Right ventricle myocardium inferior (tissue), 1 donor: ENCODE measurements at places on chromosomes 2 and 18.

GRCh38 chr18:11320986-11321385 lies 171.6 kb upstream of the PIEZO2 start:
- DNase-seq: no peak

GRCh38 chr2:121825003-121825950 lies 69.8 kb downstream of the TSN start:
- DNase-seq: no peak

GRCh38 chr18:6004119-6004518 lies 108.8 kb upstream of the TMEM200C start:
- DNase-seq: no peak

DNA sequence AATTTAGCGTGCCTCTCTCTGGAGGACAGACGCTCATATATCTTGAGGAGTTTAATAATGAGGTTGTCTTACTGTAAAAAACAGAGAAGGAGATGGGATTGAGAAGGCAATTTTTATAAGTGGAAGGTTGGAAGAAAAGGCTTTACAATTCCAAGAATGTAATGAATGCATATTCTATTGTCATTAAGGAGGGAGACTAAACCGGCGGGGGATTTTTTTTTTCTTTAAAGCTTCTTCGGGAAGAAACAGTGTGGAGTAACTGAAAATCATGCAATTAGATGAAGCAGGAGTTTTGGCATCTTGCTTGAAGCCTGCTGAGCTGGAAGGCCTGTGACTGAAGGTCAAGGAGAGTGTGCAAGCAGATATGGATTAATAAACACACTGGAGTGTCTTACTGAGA lies 124.4 kb downstream of the HRH4 start:
- no peak for DNase-seq

- DNase-seq: no peak
Observed at GRCh38 chr2:35415282-35415681, 940.3 kb upstream of the CRIM1 start.

GRCh38 chr2:74817304-74817675 lies 16.6 kb upstream of the HK2 start:
- no peak for DNase-seq

DNA sequence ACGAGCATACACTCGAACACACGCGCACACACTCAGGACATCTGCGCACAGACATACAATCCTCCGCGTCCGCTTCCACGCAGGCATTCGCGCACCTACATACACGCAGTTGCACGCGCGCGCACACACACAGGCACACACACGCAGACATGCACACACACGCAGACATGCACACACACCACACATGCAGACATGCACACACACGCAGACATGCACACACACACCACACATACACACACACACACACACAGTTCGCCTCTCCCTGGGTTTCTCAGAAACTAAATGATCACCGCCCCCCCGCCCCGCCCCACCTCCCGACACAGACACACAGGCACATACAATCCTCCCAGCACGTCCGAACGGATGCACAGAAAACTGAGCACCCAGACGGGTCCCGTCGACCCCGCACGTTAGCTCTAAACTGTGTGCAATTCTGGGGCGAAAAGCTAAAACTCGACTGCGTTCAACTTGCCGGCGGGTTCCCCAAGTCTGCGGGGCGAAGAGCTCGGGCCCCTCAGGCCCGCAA lies 1.0 kb downstream of the EPHA4 start:
- DNase-seq: no peak

- no peak for DNase-seq
Observed at GRCh38 chr18:30358555-30358954, 684.0 kb downstream of the DSC3 start.

DNA sequence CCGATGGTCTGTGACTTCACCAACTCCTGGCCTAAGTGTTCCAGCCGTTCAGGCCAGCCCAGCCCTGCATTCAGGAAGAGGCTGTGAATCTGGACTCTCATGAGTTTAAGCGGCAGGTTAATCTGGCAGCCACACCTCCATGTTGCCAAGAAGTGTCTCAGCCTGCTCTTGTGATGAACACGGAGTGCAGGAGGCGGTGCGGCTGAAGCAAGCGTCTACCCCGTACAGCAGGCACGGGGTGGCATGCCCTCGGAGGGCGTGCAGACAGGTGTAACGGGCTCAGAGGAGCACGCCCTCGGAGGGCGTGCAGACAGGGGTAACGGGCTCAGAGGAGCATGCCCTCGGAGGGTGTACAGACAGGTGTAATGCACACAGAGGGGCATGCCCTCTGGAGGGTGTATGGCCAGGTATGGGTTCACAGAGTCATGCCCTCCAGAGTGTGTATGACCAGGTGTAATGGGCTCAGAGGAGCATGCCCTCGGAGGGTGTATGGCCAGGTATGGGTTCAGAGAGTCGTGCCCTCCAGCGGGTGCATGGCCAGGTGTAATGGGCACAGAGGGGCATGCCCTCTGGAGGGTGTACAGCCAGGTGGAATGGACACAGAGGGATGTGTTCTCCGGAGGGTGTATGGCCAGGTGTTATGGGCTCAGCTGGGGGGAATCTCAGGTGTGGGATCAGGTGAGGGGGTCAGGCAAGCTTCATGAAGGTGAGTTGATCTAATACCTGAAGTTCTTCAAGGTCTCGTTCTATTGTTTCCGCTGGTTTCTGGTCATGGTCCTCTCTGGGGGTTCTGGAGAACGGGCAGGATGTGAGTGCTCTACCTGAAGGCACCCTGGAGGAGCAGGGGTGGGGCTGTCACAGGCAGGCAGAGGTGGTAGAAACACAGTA lies 22.6 kb downstream of the CROCC2 start:
- DNase-seq: peak; percentile 52

DNA sequence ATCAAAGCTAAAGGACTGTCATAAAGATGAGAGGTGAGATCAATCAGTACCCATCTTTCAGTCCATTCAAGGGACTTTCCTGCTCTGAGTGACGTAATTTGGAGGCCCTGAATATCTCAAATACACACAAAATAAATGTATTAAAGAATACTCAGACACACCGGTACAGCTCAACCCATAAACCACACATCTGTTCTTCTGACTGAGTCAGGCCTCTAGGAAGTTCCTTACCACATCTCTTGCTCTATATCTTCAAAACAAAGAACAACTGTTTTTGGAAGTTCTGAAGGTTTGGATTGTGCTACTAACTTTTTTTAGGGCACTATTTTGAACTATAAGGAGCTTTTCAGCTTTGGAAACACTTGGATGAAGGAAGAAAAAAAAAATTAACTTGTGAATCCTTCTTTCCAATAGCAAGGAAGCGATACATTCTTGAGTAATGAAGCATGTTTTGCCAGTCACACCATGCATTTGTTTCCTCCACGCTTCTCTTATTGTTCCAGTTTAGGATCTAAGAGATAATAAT lies 866.5 kb upstream of the VRK2 start:
- no peak for DNase-seq

- DNase-seq: peak; percentile 60
Observed at GRCh38 chr2:3466482-3466863, 52.9 kb downstream of the ADI1 start.

- DNase-seq: no peak
Observed at GRCh38 chr2:56271275-56271674, 87.5 kb downstream of the CCDC85A start.

- peak; percentile 83 for DNase-seq
Observed at GRCh38 chr2:111161971-111162370, 41.3 kb downstream of the BCL2L11 start.

DNA sequence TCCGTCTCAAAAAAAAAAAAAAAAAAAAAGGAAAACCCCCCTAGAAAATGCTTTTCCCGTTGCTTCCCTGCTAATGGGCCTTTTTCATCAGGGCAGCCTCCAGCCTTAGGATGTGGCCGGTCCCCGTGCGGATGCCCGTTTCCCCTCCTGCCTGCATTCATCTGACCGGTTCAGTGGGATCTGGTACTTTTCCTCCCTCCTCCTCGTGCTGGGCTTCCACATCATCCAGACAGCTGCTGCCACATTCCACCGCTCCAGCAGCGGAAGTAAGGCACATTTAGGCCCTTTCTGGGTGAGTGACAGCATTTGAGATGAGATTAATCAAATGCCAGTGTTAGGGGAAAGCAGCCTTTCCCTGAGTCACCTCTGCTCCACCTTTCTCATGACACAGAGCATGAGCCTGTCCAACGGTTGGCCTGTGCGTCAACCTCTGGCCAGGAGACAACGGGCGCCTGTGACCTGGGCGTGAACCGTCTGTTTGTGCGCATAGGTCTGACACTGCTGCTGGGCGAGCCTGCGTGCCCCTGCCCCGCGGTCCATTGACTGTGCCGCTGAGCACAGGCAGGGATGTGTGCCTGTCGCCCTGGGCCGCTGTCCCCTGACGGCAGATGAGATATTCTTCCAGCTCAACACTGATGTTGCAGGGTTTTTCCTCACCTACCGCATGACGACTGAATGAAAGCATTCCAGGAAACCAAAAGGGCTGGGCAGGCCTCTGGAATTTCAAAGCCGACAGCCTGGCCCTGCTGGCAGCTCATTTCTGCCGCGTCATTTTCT lies 174.0 kb downstream of the TGIF1 start:
- peak; percentile 84 for DNase-seq

- DNase-seq: no peak
Observed at GRCh38 chr2:54310311-54310710, 54.3 kb upstream of the TSPYL6 start.

GRCh38 chr2:159272156-159272555 lies 14.3 kb downstream of the WDSUB1 start:
- no peak for DNase-seq

DNA sequence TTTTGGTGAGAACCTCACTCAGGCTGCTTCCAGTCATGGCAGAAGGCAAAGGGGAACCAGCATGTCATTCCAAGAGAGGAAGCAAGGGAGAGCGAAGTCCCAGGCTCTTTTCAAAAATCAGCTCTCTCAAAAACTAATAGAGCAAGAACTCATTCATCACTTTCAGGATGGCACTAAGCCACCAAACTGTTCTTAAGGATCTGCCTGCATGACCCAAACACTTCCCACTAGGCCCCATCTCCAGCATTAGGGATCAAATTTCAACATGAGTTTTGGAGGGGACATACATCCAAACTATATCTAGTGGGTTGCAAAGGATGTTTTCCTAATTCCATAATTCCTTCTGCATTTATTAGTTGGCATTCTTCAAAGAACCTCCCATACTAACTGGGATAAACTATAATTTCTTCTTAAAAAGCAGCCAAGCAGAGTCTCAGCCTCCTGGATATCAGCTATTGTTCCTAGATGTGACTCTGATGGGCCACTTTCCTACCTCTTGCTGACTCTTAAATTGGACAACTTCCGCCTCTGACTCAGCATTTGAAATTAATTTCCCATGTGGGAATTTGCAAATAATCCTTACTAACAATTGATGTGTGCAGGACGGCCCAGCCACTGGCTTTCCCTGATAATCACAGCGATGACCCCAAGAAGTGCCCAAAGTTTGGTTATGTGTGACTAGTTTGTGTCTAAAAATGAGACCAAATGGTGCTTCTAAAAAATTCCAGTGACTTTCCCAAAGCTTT lies 5.5 kb upstream of the REV1 start:
- no peak for DNase-seq

- no peak for DNase-seq
Observed at GRCh38 chr2:57920342-57920939, 126.2 kb upstream of the VRK2 start.

- DNase-seq: no peak
Observed at GRCh38 chr18:12745095-12745795, 42.4 kb downstream of the PSMG2 start.

- DNase-seq: no peak
Observed at GRCh38 chr2:236093134-236093533, 75.1 kb downstream of the GBX2 start.

- no peak for DNase-seq
Observed at GRCh38 chr18:45654677-45655076, 39.4 kb downstream of the SLC14A2 start.

DNA sequence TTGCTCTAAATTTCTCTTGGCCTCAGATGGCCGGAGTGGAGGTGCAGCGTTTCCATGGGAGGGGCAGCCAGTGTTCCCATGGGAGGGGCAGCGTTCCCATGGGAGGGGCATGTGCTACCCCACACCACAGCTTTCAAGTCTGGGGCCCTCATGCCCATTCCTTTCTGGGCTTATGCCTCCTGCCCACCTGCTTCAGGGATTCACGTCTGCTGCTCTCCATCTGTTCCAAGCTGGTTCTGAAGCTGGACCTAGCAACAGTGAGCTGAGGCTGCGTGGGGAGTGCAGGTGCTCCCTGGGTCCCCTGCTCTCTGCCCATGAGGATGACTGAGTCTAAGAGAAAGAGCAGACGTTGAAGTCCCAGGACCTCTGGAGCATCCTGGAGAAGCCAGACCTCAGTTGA lies 243.1 kb upstream of the PXDN start:
- DNase-seq: no peak

DNA sequence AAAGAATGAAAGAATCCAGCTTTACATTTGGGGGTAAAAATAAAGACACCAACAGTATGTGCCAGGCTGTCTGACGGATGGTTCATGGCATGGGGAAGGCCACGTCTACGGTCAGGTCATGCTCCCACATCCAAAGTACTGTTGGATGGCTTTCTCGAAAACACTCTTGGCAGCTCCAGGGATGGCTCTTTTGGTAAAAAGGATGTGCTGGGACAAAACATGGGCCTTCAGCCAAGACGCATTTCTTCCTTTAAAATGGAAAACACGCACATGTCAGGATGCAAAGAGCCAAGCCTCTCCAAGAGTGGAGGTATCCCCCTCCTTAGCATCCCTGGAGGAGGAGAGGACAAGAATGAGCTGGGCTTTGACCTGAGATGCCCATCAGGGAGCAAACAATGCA lies 376.5 kb upstream of the KLHL29 start:
- no peak for DNase-seq

GRCh38 chr2:85605406-85606115 lies 3.1 kb upstream of the TMEM150A start:
- no peak for DNase-seq

- no peak for DNase-seq
Observed at GRCh38 chr2:1082456-1083205, 132.0 kb downstream of the SNTG2 start.

GRCh38 chr2:216379977-216380376 lies 7.7 kb upstream of the MARCHF4 start:
- DNase-seq: no peak

DNA sequence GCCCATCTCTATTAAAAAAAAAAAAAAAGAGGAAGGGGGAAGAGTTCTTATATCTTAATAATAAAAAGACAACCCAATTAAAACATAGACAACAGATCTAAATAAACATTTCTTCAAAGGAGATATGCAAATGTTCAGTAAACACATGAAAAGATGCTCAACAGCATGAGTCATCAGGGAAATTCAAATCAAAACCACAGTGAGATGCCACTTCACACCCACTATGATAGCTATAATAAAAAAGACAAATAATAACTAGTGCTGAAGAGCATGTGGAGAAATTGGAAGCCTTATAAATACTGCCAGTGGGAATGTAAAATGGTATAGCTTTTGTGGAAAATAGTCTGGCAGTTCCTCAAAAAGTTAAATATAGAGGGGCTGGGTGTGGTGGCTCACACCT lies 61.5 kb upstream of the CYP20A1 start:
- no peak for DNase-seq
